ENCODE measurements at places on chromosomes 4 and X.
A peak's percentile ranks its signal among the peaks of the same experiment; 100 is the strongest.

DNA sequence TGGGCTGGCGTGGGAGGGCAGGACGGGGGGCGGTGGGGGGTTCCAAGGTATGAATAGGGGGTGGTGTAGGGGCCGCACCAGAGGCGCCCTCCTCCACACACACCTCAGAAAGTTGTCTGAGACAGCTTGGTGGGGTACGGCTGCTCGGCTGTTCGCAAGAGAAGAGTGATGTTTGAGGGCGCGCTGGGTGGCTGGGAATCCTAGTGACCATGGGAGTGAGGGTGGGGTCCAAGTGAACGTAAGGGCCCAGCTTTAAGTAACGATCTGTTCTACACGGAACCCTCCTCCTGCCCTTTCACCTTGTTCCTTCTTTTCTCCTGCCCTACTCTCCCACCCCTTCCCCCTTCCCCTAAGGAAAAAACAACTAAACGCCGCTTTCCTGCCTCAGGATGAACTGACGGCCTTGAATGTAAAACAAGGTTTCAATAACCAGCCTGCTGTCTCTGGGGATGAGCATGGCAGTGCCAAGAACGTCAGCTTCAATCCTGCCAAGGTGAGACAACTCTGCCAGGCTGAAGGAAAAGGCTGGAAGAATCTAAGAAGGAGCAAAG lies 664 bp downstream of the MED12 start:
- DNase-seq, result no peak

DNA sequence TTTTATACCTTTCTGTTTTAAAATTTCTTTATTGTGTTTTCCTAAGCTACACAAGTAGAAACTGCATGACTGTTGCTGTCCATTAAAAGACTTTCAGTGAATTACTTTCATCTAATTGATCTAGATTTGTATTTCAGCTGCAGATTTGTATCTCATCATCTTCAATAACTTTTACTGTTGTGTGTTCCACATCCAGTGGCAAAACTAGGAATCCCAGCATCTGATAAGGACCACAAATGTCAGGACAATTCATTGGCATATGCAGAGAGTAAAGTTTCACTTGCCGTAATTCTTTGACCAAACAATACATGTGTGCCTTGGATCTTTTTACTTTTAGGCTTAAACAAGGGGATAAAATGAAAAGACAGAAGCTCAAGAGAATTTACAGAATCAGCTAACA lies 112.6 kb downstream of the FBXO8 start:
- DNase-seq, result no peak

DNA sequence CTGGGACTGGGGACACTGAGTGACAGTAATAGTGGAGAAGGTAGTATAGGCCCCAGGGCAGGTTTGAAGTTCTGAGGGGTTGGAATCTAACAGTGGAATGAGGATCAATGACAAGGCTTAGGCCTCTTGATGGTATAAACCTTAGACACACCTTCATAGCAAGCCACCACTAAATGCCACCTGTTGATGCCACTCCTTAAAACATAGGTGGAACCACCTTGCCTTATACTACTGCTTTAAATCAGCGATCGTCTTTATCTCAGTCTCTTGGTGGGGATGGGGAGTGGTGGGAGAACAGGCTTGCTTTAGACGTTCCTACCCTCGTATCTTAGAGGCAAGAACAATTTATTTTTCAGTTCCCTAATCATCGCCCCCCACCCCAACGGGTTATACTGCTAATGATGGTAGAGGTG lies 1.2 kb downstream of the RAB33B start:
- peak; percentile 12 for DNase-seq

GRCh38 chrX:68894513-68895340 lies 65.9 kb downstream of the EFNB1 start:
- DNase-seq, result peak; percentile 59

DNA sequence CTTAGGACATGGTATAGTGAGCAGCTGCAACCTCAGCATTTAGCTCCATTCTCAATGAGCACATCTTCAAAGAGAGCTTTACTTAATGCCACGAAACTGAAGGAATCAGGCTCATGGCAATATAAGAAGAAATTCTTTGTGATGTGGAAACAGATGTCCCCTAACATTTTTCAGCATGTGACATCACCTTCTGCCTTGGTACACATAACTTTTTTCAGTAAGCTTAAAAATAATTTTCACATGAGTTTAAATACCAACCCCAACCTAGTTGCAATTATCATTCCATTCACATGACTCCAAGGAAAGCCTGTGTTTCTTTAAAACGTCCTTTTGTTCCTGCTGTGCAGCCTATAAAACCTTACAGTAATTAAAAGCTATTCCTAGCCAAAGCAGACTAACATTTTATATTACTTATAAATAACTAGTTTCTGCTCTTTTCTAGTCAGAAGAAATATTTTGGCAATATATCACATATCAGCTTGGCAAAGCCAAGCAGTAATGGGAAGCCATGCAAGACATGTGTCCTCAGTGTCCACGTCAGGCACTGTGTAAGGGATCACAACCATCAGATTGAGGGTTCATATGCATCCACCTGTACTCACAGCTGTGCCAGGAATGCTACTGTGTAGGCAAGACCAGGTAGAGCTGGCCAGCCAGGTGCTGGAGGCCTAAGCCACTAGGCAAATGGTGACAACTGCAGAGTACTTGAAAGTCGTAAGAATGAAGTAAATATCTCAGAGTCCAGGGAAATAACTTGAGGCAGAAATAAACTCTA lies 466.6 kb downstream of the INPP4B start:
- DNase-seq, result no peak

DNA sequence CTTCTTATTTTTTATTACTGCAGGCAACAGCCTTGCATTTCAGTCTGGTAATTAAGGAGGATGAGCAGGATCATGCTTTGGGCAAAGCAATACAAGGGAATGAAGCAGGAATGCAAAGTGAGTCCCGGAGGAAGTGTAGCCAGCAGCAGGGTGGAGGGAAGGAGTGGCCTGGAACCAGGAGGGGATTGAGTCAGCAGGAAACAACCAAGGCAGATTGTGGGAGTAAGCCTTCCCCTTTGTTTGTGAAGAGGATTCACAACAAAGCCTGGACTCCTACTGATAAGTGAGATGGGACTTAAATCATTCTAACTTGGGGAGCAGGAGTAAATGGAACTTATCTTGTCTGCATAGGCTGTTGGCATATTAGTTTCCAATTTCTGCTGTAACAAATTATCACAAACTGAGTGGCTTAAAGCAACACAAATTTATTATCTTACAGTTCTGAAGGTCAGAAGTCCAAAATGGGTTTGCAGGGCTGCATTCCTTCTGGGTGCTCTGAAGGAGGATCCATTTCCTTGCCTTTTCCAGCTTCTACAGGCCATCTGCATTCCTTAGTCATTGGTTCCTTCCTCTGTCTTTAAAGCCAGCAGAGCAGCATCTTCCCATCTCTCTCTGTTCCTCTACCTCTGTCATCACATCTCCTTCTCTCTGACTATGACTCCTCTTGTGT lies 93.2 kb upstream of the AP1S2 start:
- no peak for DNase-seq

DNA sequence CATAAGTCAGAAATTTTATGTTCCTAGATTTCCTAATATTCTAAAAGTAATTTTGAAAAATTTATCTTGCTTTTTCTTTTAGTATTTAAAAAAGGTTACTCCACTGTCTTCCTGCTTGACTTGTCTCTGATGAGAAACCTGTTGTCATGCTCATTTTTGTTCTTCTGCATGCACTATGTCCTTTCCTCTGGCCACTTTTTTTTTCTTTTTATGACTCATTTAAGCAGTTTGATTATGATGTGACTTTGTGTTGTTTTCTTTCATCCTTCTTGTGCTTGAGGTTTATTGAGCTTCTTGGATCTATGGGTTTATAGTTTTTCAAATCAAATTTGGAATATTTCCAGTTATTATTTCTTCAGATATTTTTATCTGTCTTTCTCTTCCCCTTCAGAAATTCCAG lies 12.0 kb upstream of the UFSP2 start:
- DNase-seq, result no peak

DNA sequence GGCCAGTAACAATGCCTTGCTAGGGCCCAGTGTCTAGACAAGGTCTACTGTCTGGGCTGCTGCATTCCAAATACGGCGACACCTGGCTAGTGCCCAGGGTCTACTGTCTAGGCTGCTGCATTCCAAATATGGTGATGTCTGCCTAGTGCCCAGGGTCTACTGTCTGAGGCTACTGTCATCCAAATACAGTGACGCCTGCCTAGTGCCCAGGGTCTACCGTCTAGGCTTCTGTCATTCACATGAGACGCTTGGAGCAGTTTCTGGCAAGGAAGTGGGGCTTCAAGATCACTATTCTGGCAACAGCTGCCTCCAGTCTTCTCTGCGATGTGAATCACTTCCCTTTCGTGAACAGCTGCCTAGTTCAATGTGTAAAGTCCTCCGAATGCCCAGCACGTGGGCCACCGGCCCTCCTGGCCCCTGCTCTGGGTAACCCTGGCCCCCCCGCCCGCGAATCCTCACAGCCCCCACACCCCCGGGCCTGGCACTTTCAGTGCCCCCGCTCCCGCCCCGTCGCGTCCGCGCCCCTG lies 12.7 kb downstream of the ACOX3 start:
- peak; percentile 63 for DNase-seq

- no peak for DNase-seq
Measured at GRCh38 chrX:70635227-70635626, 190.6 kb downstream of the DLG3 start.

Data from hindlimb muscle (tissue), 1 donor.